Dermis lymphatic vessel endothelial cell (primary cell): ENCODE measurements at places on chromosomes 1 and 21. TPM values are rescaled to one million over a fixed set of nuclear protein-coding genes. Genes with fewer than 3 reads are reported as not detected.

TNFSF4 gene
- 1.4 and 1.8 TPM in 2 replicates for total RNA-seq

DEPDC1 gene
- total RNA-seq = 2.2 and 3.2 TPM in 2 replicates

KIF14 gene
- total RNA-seq = 1.7 and 2.1 TPM in 2 replicates

OR2T29 gene
- total RNA-seq = not detected in 2 replicates

S100A8 gene
- not detected in 2 replicates for total RNA-seq

NID1 gene
- total RNA-seq = 286 and 303 TPM in 2 replicates

GRIK1 gene
- 10.2 and 11.6 TPM in 2 replicates for total RNA-seq

AMY2B gene
- 1.1 and 2.9 TPM in 2 replicates for total RNA-seq

DMRTA2 gene
- under 0.01 TPM in 1 of 2 replicates, not detected in the other for total RNA-seq

TLR5 gene
- total RNA-seq = 0.33 and 0.43 TPM in 2 replicates

AADACL4 gene
- not detected in 2 replicates for total RNA-seq

PROX1 gene
- 81.7 and 125 TPM in 2 replicates for total RNA-seq
